ENCODE measurements at places on chromosomes 5 and 9. TPM values are rescaled to one million over a fixed set of nuclear protein-coding genes. Genes with fewer than 3 reads are reported as not detected.

SLC45A2 gene
- not detected for total RNA-seq

CERCAM gene
- total RNA-seq: 6.5 TPM

GRXCR2 gene
- not detected for total RNA-seq

DOCK2 gene
- 4.4 TPM for total RNA-seq

PFN3 gene
- total RNA-seq: not detected

FOXD4 gene
- total RNA-seq: 0.13 TPM

SLC4A9 gene
- total RNA-seq: not detected

CEP120 gene
- 3.9 TPM for total RNA-seq

DIPK1B gene
- total RNA-seq: 2.1 TPM

PCDHGA12 gene
- total RNA-seq: 2.6 TPM

SLC44A1 gene
- total RNA-seq: 18.9 TPM

PCDHGA1 gene
- total RNA-seq: 1.4 TPM

WDR38 gene
- not detected for total RNA-seq

DMAC1 gene
- total RNA-seq: 86.5 TPM

CNTNAP3B gene
- 2.6 TPM for total RNA-seq

IL33 gene
- 4.5 TPM for total RNA-seq

HK3 gene
- 3.1 TPM for total RNA-seq

SMIM33 gene
- total RNA-seq: not detected

FAM151B gene
- total RNA-seq: 1.4 TPM

EIF4E1B gene
- total RNA-seq: not detected

SOX30 gene
- not detected for total RNA-seq

WHRN gene
- 0.62 TPM for total RNA-seq

NNT gene
- total RNA-seq: 337 TPM

TERT gene
- not detected for total RNA-seq

PPP2R2B gene
- 0.19 TPM for total RNA-seq

PCDHB7 gene
- 0.30 TPM for total RNA-seq

HEMGN gene
- not detected for total RNA-seq

OR1Q1 gene
- total RNA-seq: not detected

MAP1B gene
- total RNA-seq: 20.2 TPM

PCDHGA4 gene
- total RNA-seq: 2.2 TPM

ZDHHC11 gene
- 1.6 TPM for total RNA-seq

LECT2 gene
- not detected for total RNA-seq

MATR3 gene
- 96.5 TPM for total RNA-seq

TARS1 gene
- total RNA-seq: 59.3 TPM

PCDHB4 gene
- total RNA-seq: 2.0 TPM

CD72 gene
- 0.66 TPM for total RNA-seq

CDH9 gene
- total RNA-seq: not detected

FAM221B gene
- not detected for total RNA-seq

TRIM7 gene
- total RNA-seq: 36.0 TPM

MED10 gene
- total RNA-seq: 24.9 TPM

GABRP gene
- total RNA-seq: not detected

ALDOB gene
- 0.82 TPM for total RNA-seq

CCNI2 gene
- total RNA-seq: not detected

CDC20B gene
- not detected for total RNA-seq

SLC35D2 gene
- total RNA-seq: 3.1 TPM

PARP8 gene
- total RNA-seq: 4.7 TPM

ZDHHC11B gene
- total RNA-seq: 7.4 TPM

FBP2 gene
- 55.8 TPM for total RNA-seq

IFNK gene
- not detected for total RNA-seq

HTR1A gene
- not detected for total RNA-seq

C9orf50 gene
- total RNA-seq: not detected

GPR150 gene
- total RNA-seq: not detected

FBP1 gene
- total RNA-seq: 1.1 TPM

ZFP62 gene
- 14.6 TPM for total RNA-seq

All from psoas muscle (tissue), 8 donors.